ENCODE measurements at places on chromosomes 6 and 20.

DNA sequence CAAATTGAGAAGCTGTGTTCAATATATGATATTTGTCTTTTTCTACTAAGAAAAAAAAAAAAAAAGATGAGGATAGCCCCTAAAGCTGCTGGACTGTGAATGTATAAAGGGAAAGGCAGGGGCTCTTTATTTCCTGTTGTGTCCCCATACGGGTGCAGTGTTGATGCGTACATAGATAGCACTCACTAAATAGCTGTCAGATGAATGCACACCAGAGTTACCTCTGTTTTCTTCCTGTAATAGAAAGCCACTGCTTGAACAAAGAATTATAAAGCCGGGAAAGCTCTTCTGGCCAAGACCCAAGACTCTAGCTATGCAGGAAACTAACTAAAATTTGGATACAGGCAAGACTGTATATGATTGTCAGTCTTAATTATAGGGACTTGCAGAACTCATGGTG, 260.0 kb downstream of the FARS2 start:
- no peak for DNase-seq

- DNase-seq: no peak
These were observed 21.6 kb downstream of the TCF15 start for GRCh38 chr20:588476-588875.

DNA sequence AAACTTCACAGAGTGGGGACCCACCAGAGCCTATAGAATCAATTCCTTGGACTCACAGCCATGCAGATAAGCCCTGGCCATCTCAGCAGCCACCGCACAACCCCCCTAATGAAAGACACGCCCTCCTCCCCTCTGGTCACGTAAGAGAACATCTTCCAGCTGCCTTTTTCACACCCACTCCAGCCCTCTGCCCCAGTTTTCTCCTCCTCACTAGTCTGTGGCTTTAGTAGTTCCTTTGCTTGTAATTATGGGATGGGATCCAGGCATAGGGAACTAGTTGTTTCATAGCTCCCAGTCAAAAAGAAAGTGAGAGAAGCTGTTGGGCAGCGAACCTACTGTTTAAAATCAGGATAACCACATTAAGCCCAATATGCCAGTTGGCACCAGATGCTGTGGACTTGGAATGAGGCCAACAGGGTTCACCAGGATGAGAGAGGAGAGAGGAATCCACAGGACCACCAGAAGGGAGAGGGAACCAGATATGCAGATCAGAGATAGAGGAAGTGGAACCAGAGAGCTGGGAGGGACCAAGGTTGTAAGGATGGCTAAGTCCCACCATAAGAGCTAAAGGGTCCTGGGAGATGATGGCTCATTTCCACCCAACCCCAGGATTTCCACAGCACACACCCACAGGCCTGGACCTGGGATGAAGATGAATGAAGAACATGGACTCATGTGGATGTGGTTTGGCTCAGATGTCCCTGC, 9.0 kb upstream of the BTN3A1 start:
- no peak for DNase-seq

DNA sequence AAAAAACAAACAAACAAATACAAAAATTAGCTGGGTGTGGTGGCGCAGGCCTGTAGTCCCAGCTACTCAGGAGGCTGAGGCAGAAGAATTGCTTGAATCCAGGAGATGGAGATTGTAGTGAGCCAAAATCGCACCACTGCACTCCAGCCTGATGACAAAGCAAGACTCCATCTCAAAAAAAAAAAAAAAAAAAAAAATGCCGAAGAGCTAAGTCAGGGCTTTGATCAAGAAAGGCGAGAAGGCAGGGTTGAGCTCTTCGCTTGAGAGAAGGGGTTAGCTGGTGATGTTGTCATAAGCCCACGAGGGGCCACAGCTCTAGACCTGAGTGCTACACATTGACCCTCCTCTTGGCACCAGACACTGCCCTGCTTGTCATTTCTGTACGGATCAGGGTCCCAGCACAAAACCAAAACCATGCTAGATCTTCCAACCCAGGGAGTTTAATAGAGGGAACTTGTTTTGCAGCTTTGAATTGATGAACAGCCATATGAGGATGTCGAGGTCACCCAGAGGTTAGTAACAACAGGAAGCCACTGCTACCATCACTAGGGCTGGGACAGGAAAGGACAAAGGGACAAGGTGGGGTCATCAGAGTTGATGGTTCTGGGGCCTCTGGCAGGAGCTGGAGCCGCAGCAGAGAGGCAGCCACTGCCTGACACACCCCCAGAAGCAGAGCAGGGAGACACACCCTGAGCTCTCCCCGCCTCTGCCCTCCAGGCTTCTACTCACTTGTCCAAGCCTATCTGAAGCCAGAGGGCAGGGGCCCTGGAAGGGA, 122.7 kb downstream of the SNX5 start:
- peak; percentile 27 for DNase-seq

DNA sequence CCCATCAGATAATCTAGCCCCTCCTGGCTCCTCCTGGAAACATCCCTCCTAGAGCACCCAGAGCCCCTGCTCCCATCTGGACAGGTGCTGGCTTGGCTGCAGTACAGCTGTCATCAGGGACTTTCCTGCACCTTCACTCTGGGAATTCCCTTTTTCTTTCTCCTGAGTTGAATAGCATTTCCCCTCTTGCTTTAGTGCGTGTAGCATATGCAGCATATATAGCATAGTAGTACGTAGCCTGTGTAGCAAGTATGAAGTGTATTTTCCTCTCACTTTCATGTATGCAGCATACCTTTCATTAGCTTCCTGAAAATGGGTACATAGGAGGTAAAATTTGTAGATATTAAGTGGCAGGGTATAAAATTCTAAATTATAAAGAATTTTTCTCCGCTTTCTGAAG, 352.9 kb downstream of the ESR1 start:
- no peak for DNase-seq

DNA sequence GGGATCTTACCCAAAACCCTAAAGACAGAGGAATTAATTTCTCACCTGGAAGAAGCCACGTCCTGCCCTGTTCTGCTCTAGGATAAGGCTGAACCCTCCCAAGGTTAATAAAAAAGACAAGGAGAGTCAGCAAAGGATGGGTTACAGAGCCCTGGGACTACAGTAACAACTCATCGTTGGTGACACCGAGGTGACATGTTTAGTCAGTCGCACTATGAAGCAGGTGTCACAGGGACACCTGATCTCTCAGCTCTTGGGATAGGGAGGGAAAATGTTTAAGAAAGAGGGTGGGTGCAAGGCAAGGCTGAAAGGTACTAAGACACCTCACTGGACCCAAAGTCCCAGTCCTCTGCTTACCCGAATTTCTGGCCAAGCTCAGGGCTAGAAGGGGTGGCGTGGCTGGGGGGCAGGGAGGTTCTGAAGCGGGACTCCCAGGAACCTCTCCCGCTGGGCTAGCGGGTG, 562 bp downstream of the MOCS1 start:
- no peak for DNase-seq

DNA sequence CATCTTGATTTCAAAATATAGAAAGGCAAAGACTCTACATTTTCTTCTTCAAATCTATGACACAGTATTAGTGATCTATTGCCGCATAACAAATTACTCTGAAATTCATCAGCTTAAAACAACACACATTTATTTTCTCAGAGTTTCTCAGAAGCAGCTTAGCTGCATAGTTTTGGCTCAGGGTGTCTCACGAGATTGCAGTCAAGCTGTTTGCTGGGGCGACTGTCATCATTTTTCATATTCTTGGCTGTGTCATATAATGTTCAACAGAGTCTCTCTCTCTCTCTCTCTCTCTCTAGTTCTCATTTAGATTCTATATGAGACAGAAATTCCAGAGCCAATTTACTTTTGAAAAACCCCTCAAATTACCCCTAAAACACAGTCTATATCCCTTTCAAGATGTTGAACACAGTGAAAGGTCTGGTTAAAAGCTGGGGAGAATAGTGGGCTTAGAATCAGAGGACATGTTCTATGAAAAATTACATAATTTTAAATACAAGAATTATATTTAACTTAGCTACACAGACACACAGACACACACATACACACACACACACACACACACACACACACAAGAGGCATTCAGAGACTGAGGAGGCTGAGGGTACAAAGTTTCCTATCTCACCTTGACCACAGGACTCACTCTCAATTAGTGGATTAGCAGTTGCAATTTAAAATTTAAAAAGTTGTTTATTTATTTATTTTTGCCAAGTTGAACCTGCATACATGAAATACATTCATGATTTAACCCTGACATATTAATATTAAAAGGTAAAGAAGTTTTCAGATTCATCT, 86.7 kb downstream of the MKKS start:
- DNase-seq: no peak

DNA sequence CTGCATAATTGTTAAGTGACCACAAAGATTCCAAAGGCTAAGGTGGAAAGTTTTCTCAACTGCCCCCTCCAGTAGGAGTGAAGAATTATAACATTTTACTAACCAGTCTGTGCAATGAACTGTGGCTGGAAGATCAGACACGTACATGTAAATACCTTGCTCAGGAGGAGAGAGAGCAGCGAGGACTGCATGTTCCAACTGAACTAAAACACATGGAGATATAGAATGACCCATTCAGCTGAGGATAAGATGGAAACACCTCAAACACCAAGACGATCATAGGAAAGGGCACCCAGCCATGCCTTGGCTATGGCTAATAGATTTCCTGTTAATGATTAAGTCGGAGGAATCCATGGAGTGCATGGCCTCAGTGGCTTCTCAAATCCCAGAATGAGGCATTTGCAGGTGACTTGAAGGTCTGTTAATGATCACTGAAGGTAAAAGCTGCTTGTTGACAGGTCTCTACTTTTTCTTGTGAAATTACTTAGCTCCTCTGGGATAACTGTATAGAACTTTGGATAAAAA, 875.6 kb downstream of the TFAP2A start:
- no peak for DNase-seq

DNA sequence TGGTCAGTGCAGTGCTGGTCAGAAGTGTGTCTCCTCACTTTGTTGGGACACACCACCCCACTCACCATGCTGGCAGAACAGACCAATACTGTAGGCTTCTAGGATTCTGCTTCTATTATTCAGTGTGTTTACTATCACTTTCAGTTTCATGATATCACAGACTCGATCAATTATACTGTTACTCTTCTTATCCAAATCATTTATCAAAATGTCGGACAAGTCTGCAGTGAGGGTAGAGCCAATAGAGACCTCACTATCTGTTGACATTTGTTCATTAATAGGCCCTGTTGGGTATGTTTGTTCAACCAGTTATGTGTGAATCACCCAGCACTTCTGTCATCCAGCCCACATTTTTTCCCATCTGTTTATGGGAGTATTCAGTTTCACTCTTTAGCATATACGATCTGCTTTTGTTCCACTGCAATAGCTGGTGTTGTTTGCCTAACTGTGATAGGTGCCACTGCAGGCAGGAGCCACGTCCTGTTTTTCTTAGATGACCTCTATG, 140.1 kb downstream of the NRN1 start:
- no peak for DNase-seq

GRCh38 chr6:169220068-169220964, 33.3 kb downstream of the THBS2 start:
- no peak for DNase-seq

DNA sequence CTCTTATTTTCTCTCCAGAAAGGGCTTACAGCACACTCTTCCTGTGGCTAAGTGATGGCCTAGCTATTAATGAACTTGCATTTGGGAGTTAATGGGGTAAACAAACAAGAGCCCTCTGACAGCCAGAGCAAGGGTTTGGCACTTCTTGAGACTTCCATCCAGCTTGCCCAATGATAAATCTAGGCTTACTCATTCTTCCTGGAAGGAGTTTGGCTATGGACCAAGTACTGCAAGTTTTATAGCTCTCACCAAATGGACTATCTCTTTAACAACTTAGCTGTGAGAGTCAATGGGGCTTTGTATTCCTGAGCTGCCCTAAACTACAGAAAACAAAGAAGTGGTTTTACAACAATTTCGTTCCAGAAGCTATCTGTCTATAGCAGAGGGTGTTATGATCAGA, 16.7 kb upstream of the PI3 start:
- DNase-seq: no peak

DNA sequence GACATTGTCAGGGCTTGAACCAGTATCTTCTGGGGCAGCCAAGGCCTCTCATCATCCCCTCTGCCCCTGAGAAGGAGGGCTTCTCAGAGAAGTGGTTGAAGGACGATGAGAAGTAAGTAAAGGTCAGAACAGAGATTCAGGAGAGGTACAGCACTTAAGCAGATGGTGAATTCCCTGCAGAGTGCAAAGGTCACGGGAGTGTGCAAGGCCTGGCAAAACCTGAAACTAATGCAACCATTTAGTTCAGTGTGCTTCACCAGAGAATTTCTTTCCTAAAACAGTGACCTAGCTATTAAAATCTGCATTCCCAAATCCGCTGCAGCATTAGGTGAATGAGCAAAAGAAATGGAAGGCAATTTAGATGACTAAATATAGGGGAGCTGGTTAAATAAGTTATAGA, 58.4 kb downstream of the TRERF1 start:
- no peak for DNase-seq

- DNase-seq: no peak
These were observed 121.2 kb downstream of the PTPRT start for GRCh38 chr20:43068482-43068881.

- DNase-seq: no peak
These were observed 138.1 kb downstream of the TMEM242 start for GRCh38 chr6:157185171-157185570.

DNA sequence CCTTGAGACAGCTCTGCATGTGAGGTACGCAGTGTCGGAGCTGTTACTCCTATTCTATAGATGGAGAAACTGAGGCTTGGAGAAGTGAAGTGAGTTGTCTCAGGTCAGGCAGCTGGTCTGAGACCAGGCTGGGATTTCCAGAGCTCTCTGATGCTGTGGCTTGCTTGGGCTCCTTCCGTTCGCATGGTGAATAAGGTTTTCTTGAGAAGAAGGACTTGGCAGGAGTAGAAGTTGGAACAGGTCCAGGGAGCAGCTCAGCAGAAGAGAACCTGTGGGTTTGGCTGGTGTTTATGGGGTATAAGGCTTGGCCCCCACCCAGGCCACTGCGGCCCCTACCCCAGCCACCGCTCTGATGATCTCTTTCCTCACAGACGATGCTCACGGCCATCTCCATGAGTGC, 7.4 kb downstream of the SLC12A5 start:
- DNase-seq: no peak

DNA sequence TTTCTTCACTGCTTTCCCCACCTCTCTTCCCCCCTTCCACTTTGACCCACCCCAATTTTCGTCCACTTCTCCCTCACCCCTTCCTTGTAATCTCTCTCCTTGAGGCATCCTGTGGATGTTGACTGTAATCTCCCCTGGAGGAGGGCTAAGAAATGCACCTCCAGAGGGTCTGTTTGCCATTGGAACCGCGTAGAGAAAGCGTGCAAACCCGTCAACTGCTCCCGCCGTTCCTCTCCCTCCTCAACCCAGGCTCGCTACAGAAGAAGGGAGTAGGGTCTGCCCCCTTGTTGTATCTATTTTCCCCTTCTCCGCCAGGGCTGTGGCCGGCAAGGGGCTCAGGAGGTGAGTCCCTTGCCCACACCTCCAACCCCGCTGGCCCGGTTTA, 502 bp upstream of the HTR1E start:
- no peak for DNase-seq

- DNase-seq: no peak
These were observed 121.2 kb downstream of the GFRAL start for GRCh38 chr6:55448451-55448850.
